Mesenteric fat pad (tissue), 1 donor: ENCODE measurements at places on chromosomes 6 and 20. TPM values are rescaled to one million over a fixed set of nuclear protein-coding genes. Genes with fewer than 3 reads are reported as not detected.

DNA sequence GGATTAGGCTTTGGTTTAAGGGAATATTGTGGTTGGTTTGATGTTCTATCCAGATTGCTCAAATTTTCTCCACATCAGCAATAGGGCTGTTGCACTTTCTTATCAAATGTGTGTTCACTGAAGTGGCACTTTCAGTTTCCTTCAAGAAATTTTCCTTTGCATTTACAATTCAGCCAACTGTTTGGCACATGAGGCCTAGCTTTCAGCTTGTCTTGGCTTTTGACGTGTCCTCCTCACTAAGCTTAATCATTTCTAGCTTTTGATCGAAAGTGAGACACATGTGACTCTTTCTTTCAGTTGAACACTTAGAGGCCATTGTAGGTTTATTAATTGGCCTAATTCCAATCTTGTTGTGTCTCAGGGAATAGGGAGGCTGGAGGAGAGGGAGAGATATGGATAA is 104.8 kb downstream of the FLRT3 start:
- no peak for DNase-seq

PAX1 gene
- total RNA-seq, result not detected

RIPPLY2 gene
- total RNA-seq, result not detected

GRCh38 chr6:37693079-37693478 is 4.6 kb downstream of the MDGA1 start:
- DNase-seq, result no peak

PCNA gene
- 24.6 TPM for total RNA-seq

BPIFB4 gene
- not detected for total RNA-seq

NUP43 gene
- 29.9 TPM for total RNA-seq
